ENCODE measurements at places on chromosomes 5 and 9.

DNA sequence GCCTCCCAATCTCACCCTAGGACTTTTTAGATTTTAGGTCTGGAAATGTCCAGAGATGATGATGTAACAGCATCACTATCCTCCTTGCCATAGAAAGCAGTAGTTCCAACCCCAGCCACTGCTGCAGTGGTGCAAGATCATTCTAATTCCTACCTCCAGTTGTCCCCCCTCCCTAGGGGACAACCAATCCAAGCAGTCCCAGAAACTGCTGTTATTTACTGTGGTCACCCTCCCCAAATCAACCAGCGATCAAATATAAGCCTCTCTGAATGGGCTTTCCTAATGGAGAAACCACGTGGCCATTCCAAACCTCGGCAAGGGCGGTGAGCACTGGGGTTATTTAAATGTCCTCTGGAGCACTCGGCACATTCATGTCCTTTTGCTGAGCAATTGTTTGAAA, 159.8 kb downstream of the SLF1 start:
- no peak for DNase-seq

DNA sequence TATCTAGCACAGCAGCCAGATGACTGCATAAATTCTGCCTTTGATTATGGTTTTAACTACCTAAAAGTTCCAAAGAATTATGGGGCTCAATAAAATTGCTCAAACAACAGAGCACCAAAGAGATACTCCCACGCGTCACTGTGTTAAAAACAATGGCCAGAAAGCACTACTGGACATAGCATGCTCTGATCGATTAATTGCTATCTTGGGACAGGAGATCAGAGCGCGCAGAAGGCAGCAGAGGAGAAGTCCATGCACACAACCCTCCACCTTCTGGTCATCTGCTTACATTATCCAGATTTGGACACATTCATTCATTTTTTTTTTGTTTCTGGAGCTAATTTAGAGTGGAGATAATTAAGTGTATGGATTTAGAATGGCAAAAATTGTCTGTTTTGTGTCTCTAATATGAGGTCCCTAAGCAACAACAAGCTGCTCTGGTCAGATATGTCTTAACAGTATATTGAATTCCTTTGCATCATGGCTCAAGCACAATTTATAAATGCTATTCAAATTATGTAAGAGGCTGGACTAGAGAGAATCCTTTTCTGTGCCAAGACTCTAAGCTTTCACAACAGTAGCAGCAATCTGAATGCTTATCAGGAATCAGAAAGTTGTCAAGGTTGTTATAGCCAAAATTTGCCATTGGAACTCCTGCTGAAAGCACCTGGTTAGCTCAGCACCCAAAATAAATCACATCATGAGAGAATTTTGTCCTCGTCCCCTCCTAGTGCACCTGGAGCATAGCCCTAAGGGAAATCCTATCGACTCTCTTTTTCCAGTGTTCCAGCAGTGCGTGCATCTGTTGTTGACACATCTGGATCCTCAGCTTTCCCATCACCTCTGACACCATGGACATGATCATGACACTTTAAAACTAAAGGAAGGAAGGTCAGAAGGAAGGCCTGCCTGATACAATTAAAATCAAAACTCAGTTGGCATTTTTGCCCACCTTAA, 98.6 kb upstream of the HMHB1 start:
- no peak for DNase-seq

GRCh38 chr9:126698251-126698650, 84.5 kb downstream of the LMX1B start:
- DNase-seq: no peak

- DNase-seq: no peak
Observed at GRCh38 chr5:90226433-90227099, 183.0 kb downstream of the CETN3 start.

DNA sequence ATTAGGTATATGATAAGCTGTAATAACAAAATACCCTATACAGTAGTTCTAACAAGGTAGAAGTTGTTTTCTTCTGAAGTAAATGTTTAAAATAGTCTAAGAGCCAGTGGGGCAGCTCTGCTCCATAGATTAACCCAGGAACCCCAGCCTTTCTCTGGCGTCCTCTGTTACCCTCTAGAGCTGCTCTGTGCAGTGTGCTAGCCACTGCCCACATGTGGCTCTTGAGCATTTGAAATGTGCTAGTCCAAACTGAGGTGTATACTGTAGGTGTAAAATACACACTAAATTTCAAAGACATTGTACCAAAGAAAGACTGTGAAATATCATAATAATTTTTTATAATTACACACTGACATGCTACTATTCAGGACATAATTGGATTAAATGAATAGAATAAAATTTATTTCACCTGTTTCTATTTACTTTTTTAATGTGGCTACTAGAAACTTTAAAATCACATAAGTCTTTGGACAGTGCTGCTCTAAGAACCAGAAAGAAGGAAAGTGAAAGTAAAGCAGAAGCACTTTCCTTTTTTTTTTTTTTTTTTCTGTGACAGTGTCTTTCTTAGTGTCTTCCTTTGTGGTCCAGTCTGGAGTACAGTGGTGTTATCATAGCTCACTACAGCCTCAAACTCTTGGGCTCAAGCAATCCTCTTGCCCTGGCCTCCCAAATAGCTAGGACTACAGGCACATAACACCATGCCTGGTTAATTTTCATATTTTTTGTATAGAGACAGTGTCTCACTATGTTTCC, 39.3 kb downstream of the RAI14 start:
- no peak for DNase-seq

DNA sequence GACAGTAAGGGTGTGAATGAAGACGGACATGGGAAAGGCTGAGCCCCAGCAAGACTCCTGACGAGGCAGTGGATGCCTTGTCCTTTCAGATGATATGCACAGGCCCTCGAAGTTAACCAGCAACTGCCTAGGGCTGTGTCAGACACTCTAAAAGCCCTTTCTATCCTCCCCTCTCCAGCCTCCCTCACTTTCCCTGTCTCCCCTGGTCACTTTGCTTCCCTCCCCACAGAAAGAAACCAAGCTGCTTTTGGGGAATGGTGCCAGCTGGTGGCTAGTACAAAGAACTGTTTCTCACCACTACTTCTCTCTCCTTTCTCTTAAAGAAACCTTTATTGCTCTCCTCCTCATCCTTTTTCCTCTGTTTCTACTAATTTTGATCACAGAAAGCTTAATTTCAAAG, 21.4 kb downstream of the LHFPL2 start:
- DNase-seq: no peak
